Panc1 (cell line): ENCODE measurements at places on chromosomes 5 and 9.

DNA sequence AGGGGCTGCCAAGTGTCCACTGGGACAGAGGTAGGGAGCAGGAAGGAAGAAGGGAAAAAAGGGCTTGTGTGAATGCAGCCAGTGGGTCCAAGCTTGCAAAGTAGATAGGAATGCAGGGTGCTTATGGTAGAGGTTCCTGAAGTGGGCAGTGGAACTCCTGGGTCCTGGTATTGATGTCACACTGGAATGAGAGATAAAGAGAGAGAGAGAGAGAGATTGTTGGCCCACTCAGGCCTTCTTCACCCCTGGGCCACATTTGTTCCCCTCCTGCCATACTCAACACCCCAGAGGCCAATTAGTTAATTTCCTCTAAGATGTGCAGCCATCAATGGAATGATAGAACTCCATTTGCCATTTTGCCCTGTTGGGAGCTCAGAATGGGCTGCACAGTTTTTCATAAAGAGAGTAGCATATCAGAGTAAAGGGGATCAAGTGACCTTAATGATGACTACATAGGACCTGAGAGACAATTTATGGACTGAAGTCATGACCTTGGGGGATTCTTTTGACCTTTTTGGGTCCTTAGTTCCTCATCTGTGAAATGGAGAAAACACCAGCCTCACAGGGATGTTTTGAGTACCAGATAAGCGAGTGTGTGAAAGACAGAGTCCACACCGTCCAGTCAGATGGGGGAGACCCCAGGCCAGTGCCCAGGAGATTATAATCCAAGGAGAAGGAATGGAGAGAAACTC lies 52.9 kb downstream of the PPARGC1B start:
- H3K27me3 ChIP-seq = no peaks in the 10 kb centered on the region
- H3K4me3 ChIP-seq = no peak overlapping the region

DNA sequence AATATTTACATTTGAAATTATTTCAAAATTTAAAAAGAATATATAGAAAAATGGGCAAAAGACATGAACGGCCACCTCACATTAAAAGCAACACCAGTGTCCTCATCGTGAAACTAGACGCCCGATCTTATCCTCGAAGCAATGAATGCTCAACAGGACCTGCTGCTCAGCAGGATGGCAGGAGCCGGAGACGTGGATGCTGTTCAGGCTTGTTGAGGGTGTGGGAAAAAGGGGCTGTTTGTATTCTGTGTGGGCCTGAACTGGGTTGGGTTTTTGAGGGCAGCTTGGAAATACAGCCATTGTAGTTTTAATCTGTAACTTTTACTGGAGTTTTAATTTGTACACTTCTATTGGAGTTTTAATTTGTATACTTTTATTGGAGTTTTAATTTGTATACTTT lies 20.3 kb downstream of the EXOC3 start:
- H3K4me1 ChIP-seq = no peaks in the 10 kb centered on the region
- H3K27me3 ChIP-seq = no peaks in the 10 kb centered on the region
- no peak overlapping the region for H3K4me3 ChIP-seq
- DNase-seq = no peak
- H3K27ac ChIP-seq = no peak overlapping the region

- no peaks in the 10 kb centered on the region for H3K27me3 ChIP-seq
- H3K4me3 ChIP-seq = no peak overlapping the region
- H3K4me1 ChIP-seq = no peaks in the 10 kb centered on the region
These were observed 16.8 kb upstream of the DAB2IP start for GRCh38 chr9:121634329-121635261.

DNA sequence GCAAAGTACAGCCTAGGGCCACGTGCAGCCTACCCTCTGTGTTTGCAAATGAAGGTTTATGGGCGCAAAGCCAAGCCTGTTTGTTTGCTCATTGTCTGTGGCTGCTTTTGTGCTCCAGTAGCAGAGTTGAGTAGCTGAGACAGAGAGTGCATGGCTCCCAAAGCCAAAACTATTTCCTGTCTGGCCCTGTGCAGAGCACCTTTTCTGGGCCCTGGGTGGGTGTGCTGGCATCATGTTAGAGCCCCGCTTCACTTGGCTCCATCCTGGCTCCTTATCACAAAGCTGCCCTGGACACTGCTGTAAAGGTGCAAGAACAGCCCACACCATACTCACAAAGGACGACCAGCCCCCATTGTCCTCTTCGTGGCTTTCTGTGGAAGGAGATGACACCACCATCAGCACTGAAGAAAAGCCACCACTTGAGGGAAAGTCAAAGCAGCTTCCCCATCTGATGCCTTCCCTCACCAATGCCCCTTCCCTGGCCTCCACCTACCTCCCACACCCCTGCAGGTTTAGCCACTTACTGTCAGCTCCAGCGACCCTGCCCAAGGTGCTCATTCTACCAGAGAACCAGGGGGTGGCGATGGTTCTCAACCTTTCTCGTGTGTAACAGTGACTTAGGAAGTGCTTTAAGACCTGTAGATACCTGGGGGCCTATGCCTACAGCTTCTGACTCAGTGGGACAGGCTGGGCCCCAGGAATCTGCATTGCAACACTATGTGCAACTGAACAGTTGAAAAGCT lies 23.4 kb downstream of the LCP2 start:
- no peak overlapping the region for H3K27ac ChIP-seq
- H3K4me3 ChIP-seq = no peak overlapping the region
- no peak for DNase-seq
- no peaks in the 10 kb centered on the region; the same call in 1 of the 2 replicates for H3K27me3 ChIP-seq
- no peaks in the 10 kb centered on the region for H3K36me3 ChIP-seq

DNA sequence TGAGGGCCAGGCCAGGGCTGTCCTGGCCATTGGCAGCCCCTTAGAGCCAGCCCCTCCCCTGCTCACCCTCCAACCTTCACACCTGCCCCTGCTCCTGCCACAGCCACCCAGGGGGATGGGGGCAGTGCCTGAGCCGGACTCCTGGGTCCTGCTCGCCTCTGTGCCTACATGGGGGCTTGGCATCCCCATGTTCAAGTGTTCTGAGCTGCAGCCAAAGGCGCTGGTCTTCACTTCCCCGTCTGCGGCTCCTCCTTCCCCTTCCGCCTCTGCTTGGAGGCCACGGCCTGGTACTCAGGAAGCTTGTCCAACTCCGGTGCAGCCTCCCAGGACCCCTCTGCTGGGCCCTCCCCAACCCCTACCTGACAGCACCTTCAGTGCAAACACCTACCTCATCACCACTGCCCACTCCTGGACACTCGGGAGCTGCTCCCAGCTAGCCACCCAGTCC lies 2.3 kb upstream of the DNLZ start:
- no peaks in the 10 kb centered on the region; the same call in 1 of the 2 replicates for H3K36me3 ChIP-seq
- no peak for DNase-seq
- H3K4me1 ChIP-seq = peaks cover 5% of the 10 kb centered on the region; the same call in 1 of the 2 replicates
- no peak overlapping the region for H3K27ac ChIP-seq

DNA sequence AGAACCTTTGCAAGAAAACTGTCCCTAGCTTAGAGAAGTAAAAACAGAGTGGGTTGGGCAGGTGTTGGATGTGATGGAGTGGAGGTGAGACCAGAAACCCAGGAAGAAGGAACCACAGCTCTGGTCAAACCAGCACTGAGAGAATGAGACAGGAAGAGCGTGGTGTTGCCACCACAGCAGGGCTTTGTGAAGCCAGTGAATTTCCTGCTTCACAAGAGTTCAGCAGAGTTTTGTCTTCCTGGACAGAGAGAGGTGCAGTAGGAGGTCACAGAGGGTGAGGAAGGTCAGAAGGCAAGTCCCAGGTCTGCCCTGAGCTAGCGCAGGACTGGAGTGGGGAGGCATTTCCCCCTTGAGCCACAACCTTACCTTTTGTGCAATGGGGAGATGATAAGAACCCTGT lies 2306.2 kb upstream of the ACO1 start:
- H3K27me3 ChIP-seq = no peaks in the 10 kb centered on the region
- H3K4me3 ChIP-seq = no peak overlapping the region
- no peak overlapping the region for H3K27ac ChIP-seq
- DNase-seq = no peak
- no peaks in the 10 kb centered on the region for H3K36me3 ChIP-seq
- H3K4me1 ChIP-seq = no peaks in the 10 kb centered on the region

GRCh38 chr5:132840896-132841295 lies 10.4 kb upstream of the SHROOM1 start:
- no peaks in the 10 kb centered on the region for H3K4me1 ChIP-seq
- no peaks in the 10 kb centered on the region for H3K27me3 ChIP-seq
- no peak overlapping the region for H3K4me3 ChIP-seq
- no peaks in the 10 kb centered on the region for H3K36me3 ChIP-seq
- no peak for DNase-seq

GRCh38 chr5:143564417-143564816 lies 160.9 kb upstream of the NR3C1 start:
- H3K27me3 ChIP-seq = peaks cover 2% of the 10 kb centered on the region
- H3K4me1 ChIP-seq = no peaks in the 10 kb centered on the region
- H3K36me3 ChIP-seq = no peaks in the 10 kb centered on the region
- H3K4me3 ChIP-seq = no peak overlapping the region
- no peak for DNase-seq

GRCh38 chr5:66821688-66822429 lies 225.7 kb downstream of the MAST4 start:
- DNase-seq = no peak
- no peaks in the 10 kb centered on the region for H3K27me3 ChIP-seq
- no peaks in the 10 kb centered on the region; the same call in 1 of the 2 replicates for H3K36me3 ChIP-seq
- no peaks in the 10 kb centered on the region for H3K4me1 ChIP-seq
- no peak overlapping the region for H3K27ac ChIP-seq

- H3K27ac ChIP-seq = no peak overlapping the region
- no peak overlapping the region for H3K4me3 ChIP-seq
- no peak for DNase-seq
- H3K36me3 ChIP-seq = no peaks in the 10 kb centered on the region
These were observed 282.2 kb downstream of the SEMA5A start for GRCh38 chr5:9263656-9264055.
